ENCODE measurements at places on chromosomes 11 and 22.

GRCh38 chr11:92458486-92458885, 233.9 kb downstream of the FAT3 start:
- DNase-seq = no peak

GRCh38 chr11:100709233-100709957, 22.3 kb downstream of the ARHGAP42 start:
- DNase-seq = no peak

DNA sequence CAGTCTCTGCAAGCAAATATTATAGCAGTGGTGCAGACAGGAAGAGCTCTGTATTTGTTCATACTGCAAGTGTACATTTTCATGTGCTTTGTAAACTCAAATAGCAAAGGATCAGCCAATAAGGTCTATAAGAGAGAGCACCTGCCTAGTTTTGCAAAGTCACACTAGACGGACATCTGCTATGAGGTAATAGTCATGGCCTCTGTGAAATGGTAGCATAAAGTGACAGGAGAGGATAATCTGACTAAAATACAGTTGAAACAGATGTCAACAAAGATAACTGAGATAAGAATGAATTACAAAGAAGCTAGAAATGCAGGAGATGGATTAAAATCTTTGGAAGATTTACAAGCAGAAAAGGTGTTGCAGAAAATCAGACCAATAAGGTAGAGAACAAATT, 70.6 kb upstream of the SPON1 start:
- DNase-seq = no peak

DNA sequence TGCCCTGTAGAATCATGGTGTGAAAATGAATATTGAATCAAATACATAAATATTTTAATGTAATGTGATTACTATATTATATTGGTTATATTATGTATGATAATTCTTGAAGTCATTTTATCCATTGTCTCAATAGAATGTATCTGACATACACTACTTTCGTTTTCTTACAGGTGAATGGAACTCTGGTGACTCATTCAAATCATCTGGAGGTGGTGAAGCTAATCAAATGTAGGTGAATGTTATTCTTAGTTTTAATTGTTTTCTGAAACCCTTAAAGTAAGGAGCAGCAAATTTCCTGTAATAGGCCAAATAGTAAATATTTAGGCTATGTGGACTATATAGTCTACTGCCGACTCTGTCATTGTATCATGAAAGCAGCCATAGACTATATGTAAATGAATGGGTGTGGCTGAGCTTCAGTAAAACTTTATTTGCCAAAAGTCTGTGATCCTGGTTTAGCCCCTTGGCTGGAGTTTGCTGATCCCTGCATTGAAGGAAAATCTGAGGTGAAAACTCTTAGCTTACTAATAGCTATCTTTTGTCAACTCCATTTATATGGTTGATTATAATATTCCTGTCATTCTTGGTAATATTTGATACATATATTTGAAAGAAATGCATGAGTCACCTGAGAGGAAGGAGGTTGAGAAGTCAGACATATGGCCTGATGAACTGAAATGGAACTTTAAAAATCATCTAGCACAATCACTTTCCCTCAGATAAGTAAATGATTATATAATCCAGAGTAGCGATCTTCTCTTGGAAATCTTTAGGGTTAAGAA, 87.2 kb upstream of the GRIK4 start:
- DNase-seq = no peak

- DNase-seq = no peak
Observed at GRCh38 chr11:67058506-67058905, 1.9 kb downstream of the RHOD start.

GRCh38 chr22:36790648-36791047, 14.7 kb upstream of the IFT27 start:
- DNase-seq = no peak

DNA sequence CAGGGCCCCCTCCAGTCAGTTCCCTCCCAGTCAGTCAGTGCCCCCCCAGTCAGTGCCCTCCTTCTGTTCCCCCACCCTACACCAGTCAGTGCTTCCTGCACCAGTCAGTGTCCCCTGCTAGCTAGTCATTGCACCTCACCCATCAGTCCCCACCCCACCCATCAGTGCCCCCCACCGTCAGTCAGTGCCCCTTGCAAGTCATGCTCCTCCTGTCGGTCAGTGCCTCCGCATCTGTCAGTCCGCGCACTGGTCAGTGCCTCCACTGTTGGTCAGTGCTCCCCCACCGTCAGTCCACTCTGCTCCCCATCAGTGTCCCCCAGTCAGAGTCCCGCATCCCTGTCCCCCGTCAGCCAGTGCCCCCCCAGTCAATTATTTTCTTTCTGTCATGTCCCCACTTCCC, 3.3 kb downstream of the PPP6R2 start:
- no peak for DNase-seq

GRCh38 chr11:121650351-121651256, 197.8 kb upstream of the SORL1-AS1 start:
- DNase-seq = no peak

DNA sequence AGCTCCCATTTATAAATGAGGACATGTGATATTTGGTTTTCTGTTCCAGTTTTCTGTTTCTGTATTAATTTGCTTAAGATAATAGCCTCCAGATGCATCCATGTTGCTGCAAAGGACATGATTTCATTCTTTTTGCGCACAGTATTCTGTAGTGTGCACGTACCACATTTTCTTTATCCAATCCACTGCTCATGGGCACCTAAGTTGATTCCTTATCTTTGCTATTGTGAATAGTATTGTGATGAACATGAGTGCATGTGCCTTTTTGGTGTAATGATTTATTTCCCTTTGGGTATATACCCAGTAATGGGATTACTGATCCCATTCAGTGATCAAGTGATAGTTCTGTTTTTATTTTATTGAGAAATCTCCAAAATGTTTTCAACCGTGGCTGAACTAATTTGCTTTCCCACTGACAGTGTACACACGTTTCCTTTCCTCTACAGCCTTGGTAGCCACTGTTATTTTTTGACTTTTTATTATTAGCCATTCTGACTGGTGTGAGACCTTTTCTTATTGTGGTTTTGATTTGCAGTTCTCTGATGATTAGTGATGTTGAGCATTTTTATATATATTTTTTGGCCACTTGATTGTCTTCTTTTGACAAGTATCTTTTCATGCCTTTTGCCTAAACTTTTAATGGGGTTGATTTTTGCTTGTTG, 226.0 kb upstream of the ANO3 start:
- no peak for DNase-seq

GRCh38 chr22:34198976-34199375, 278.7 kb upstream of the LARGE1 start:
- no peak for DNase-seq

DNA sequence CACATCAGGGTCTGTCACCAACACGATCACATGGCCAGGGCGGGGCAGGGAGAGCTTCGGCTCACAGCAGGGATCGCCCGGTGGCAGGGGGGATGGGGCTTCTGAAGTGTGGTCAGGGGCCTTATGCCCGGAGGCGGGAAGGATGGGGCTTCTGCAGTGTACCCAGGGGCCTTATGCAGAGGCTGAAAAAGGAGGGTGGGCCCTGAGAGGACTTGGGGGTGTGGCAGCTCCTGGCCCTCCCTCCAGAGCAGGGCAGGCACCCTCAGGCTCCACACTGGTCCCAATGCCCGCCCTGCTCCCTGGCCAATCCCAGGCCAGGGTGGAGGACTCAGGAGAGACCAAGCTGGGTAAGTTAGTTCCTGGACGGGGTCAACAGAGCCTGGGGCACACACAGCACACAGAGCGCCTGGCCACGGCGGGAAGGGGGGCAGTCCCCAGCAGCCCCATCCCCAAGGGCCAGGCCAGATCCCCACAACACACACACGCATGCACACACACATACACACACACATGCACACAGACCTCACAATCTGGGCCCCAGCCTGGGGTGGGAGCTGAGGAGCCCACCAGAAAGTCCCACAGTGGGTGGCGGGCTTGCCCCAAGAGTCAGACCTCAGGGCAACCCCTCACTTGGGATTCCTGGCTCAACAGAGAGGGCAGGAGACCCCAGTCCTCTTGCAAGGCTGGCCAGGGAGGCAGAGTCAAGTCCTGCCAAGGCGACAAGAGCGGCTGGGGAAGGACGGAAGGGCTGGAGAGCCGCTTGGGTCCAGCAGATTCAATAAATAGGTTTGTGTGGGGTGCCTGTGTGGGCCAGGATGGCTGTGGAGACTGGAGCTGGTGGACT, 1.1 kb upstream of the CEND1 start:
- DNase-seq = peak; percentile 58

- DNase-seq = no peak
Observed at GRCh38 chr11:76232026-76232665, 25.8 kb upstream of the WNT11 start.

- no peak for DNase-seq
Observed at GRCh38 chr22:40276996-40277823, 69.1 kb upstream of the ADSL start.

DNA sequence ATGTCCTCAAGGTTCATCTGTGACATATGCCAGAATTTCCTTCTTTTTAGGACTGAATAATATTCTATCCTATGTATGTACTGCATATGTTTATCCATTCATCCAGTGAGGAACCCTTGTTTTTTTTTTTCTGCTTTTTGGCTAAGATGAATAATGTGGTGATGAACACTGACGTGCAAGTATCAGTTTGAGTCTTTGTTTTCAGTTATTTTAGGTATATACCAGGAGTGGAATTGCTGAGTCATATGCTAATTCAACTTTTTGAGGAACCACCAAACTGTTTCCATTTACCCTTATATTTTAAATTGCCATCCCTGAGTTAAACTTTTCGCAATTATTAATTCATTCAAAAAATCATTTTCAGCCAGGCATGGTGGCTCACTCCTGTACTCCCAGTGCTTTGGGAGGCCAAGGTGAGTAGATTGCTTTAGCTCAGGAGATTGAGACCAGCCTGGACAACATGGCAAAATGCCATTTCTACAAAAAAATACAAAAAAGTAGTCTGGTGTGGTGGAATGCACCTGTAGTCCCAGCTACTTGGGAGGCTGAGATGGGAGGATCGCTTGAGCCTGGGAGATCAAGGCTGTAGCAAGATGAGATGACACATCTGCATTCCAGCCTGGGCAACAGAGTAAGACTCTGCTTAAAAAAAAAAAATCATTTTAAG, 64.2 kb downstream of the MICAL2 start:
- no peak for DNase-seq

DNA sequence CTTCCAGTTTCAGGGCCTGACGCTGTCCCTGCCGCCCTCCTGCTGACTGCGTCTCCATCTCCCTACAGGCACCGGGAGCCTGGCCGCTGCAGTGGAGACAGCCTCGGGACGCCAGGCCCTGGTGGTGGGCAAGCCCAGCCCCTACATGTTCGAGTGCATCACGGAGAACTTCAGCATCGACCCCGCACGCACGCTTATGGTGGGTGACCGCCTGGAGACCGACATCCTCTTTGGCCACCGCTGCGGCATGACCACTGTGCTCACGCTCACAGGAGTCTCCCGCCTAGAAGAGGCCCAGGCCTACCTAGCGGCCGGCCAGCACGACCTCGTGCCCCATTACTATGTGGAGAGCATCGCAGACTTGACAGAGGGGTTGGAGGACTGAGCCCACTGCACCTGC, 7.0 kb downstream of the PDXP start:
- DNase-seq = no peak

- DNase-seq = no peak
Observed at GRCh38 chr22:45925811-45926351, 51.1 kb downstream of the WNT7B start.

DNA sequence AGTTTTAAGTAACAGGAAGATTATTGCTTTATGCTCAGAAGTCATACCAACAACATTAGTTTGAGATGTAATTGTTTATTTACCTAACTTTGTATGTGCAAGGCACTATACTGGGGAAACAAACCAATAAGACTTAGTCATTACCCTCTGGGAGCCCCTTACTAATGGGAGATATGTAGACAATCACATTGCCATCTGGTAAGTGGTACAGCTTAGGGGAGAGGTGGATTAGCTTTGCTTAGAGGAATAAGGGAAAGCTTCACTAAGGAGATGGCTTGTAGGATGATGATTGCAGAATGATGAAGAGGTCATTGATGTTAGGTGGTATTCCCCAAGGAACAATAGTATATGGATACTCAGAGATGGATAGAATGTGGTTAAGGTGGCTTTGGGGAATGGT, 17.5 kb downstream of the EMSY start:
- no peak for DNase-seq

GRCh38 chr22:46247443-46247975, 2.6 kb downstream of the CDPF1 start:
- no peak for DNase-seq

- no peak for DNase-seq
Observed at GRCh38 chr11:77411137-77411707, 62.7 kb downstream of the PAK1 start.
